ENCODE measurements at places on chromosomes 2 and 18. TPM values are rescaled to one million over a fixed set of nuclear protein-coding genes. Genes with fewer than 3 reads are reported as not detected.

GRCh38 chr2:57146951-57147350 is 899.7 kb upstream of the VRK2 start:
- DNase-seq = no peak

GRCh38 chr2:221431477-221431876 is 140.6 kb downstream of the EPHA4 start:
- peak; percentile 5 for DNase-seq

CHRNG gene
- total RNA-seq = not detected

MAL gene
- 2.8 TPM for total RNA-seq

GRCh38 chr18:61847164-61847791 is 45.5 kb downstream of the RNF152 start:
- no peak for DNase-seq

- DNase-seq = no peak
Measured at GRCh38 chr18:60096428-60096827, 196.6 kb downstream of the PMAIP1 start.

DNA sequence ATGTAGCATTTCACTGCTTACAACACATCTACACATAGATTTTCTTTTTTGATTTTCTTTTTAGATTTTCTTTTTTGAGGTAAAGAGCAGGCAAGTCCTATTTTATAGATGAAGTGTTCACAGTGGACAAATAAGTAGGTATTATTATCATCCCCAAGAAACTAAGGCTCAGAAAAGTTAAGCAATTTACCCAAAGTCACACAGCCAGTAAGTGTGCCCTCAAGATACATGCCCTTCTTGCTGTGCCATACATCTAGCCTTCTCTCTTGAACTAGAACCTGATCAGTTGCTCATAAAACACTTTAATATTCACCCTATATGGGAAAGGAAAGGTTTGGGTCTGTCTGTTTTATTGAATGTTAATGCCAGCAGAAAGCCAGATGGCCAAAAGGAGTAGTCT is 50.3 kb downstream of the DAPL1 start:
- no peak for DNase-seq

Data from mucosa of descending colon (tissue), 3 donors.